Breast epithelium (tissue), 4 donors: ENCODE measurements at places on chromosomes 13 and 19.
A peak's percentile ranks its signal among the peaks of the same experiment; 100 is the strongest.

GRCh38 chr13:36975172-36975571, 24.0 kb downstream of the ALG5 start:
- no peak for DNase-seq

DNA sequence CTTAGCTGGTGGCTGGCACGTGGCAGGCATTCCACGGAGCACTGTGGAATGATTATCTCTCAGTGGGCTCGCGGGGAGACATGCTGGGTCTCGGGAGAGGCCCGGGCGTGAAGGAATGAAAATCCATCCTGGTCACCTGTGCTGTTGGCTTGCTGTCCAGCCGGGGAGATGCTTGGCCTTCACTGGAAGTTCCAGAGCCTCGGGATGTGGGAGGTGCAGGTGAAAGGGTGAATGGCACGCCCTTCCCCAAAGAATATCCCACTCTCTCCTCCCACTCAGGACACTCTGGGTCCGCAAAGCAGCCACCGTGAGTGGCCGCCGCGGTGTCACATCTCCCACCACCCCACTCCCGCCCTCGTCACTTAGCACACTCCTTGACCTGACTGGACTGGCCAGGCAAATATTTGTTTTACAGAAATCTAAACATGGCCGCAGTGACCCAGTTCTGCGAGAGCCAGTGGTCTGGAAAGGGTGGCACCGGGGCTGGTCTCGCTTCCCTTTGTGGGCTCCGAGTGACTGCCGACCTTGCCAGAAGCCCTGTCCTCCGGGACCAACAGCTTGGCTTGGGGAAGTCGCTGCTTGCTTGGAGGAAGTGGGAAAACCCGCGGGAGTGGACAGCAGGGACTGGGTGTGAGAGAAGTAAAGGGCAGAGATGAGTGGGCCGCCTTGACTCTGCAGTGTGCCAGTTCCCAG, 8.0 kb downstream of the DPP9 start:
- DNase-seq = peak; percentile 67

GRCh38 chr13:88800505-88800904, 1129.3 kb downstream of the SLITRK5 start:
- no peak for DNase-seq

- DNase-seq = no peak
Measured at GRCh38 chr19:12783291-12783848, 7.9 kb upstream of the JUNB start.

DNA sequence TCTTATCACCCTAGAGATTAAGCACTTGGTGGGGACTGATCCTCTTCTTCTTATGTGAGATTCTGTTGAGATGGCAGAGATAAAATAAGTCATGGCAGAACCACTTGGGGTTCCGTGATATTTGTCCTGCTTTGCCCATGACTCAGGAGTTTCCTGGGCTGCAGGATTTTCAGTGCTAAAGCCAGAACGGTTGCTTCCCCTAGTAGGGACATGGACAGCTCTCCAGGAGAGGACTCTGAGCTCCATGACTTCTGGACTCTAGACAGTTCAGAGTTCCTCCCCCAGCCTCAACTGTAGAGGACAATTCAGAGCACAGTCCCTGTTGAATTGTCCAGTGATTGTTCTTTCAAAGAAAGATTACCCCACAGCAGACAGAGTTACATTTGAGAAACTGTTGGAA, 98.8 kb downstream of the OLFM4 start:
- no peak for DNase-seq

GRCh38 chr19:38047049-38047438, 140.0 kb downstream of the SIPA1L3 start:
- no peak for DNase-seq

DNA sequence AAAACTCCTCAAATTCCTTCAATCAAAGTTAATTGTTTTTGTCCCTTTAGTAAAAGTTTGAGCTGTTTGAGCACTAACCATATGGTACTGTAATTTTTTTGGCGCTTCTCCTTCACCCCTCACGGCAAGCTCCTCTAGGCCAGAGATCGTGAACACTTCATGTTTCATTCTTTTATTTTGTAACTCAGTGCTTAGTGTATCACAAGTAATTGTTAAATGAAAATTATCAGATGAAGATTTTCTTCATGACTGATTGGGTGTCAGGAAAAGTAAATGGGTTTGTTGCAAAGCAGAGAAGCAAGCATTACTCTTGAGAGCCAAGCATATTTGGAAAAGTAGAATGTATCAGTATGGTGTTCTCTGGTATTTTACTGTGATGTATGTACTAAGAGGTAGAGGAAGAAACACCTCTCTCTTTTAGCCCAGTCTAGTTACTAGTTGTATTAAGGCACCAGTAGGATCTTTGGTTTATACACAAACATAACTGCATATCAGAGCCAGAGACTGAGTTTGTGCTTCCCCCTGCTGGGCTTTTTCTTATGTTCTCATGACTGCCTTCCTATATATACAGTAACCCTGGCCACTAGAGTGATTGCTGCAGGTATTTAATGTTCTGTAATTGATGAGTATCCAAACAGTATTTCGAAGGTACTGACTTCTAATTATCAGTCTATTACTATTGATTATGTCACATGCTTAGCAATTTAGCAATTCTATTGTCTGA, 202.3 kb upstream of the KLHL1 start:
- DNase-seq = no peak

DNA sequence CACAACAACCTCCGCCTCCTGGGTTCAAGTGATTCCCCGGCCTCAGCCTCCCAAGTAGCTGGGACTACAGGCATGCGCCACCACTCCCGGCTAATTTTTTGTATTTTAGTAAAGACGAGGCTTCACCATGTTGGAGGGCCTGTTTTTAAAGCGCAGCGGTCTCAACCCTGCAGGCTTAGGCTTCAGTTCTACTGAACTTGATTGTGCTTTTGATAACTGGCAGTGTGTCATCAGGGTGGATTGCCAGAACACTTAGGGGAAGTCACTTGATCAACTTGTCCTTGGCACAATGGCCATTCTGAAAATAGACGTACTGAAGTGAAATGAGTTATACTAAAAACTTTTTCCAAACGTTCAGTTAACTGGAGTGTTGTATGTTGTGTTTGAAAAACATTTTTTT, 472.2 kb downstream of the KLF5 start:
- DNase-seq = no peak

GRCh38 chr13:61170856-61171255, 244.8 kb downstream of the PCDH20 start:
- no peak for DNase-seq

DNA sequence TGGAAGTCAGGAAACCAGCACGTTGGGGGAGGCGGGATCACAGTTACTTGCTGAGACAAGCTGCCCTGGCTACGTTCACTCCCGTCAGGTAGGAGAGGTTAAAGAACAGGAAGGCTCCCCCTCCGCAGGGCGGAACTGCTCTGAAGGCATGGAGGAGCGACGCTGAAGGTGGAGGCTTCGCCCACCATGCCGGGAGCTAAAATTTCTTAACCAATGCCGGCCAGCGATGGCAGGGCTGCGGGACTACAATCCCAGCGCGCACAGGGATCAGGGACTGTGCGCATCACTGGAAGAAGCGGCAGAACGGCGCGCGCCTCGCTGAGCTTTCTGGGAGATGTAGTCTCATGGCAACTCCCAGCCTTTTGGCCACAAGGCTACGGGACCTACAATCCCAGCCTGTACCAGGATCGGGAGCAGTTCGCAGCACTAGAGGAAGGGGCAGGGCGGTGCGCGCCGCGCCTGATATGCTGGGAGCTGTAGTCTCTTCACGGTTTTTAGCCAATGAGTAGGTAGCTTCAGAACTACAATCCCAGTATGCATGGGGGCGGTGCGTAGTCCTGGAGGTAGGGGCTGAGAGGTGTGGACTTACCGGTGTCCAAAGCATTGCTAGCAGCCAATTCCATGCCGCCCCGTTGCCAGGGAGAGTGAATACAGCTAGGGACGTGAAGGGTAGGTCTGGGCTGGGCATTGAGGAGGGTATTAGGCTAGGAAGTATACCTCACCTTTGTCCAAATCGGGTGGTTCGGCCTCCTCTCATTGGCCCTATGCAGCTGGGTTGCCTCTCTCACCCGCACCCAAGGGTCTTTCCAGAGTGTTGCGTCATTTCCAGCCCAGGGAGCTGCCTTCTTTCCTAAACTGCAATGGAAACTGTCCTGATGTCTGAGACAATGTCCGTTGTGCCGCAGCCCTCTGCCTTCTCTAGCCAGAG, 12.8 kb upstream of the ZNF682 start:
- DNase-seq = peak; percentile 95

DNA sequence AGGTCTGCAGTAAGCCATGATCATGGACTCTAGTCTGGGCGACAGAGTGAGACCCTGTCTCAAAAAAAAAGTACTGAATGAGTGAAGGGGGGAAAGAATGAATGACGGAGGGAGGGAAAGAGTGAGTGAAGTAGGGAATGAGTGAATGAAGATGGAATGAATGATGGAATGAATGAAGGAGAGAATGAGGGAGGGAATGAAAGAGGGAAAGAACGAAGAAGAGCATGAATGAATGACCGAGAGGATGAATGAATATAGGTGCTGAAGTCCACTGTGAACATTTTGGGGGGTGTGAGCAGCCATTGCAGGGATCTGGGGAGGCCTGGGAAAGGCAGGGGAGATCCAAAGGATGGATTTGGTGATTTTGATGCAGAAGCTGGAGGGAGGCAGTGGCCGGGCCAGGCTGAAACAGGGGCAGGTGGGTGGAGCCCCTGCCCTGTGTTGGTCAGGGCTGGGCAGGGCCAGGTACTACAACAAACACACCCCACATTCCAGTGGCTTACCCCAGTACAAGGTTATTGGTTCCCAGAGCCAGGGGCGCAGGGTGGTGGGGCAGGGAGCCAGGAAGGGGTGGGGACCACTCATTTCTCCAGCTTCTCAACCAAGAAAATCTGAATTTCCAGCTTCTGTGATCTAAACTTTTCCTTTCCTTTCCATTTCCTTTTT, 14.3 kb downstream of the SLC27A1 start:
- DNase-seq = no peak

DNA sequence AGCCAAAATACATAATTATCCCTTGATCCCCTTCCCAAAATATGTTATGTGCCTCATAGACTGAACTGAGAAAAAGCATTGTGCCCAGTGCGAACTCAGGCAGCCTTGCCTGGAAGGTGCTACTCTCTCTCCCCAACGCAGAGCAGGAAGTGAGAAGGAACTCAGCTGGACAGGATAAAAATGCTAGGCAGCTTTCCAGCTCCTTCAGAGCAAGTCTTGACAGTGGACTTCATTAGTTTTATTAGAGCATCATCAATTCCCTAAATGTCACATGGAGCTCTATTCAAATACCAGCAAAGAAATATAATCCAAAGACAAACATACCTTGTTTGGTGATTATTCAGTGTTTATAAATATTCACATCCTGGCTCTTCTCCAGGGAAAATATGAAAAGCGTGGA, 202.4 kb downstream of the RFC3 start:
- peak; percentile 19 for DNase-seq

GRCh38 chr13:111893607-111894443, 173.1 kb upstream of the SOX1 start:
- no peak for DNase-seq

DNA sequence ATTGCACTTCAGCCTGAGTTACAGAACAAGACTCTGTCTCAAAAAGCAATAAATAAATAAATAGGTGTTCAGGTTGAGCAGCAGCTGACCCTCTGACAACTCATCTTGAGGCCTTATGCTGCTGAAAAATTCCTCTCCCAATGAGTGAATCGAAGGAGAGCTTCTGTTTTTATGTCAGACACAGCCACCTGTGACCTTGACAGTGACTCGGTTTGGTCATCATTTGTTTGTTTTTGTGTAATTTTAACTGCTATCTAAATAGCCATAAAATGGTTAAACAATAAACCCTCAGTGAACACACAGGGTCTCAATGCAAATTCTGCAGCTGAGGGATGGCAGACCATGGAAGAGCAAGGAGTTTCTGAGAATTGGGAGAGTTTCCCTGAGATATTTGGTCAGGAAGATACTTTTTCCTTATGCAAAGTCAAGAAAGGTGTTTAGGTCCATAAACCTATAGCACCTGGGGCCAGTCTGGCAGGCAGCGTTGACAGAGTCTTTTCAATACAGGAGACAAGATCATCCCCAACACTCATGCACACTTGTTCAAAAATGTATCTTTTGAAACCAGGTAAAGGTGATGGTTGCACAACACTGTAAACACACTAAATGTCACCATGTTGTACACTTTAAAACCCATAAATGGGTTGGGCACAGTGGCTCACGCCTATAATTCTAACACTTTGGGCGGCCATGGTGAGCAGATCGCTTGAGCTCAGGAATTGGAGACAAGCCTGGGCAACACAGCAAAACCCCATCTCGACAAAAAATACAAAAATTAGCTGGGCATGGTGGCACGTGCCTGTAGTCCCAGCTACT, 16.6 kb upstream of the SLC25A30 start:
- no peak for DNase-seq

- DNase-seq = no peak
Measured at GRCh38 chr13:27229642-27230041, 21.7 kb upstream of the RPL21 start.

DNA sequence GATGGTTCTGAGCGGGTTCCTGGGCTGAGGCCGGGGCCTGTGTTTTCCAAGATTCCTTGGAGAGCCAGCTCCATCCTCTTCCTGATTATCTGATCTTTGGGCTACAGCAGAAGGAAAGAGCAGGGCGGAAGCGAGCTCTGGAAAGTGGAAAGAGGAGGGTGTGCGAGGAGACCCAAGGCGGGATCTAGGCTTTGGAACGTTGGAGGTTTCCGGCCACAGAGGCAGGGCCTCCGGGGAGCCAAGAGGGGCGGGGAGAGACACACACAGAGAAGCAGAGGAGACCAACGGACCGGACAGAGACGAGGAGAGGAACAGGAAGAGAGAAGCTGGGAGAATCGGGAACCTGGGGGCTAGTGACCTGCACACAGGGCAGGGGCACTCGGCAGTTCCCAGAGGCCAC, at the start of gene CLEC11A:
CLEC11A (plus strand) TSS at position 296 of the 400 bp plus-strand sequence. CDS start 162 bp downstream, outside the sequence.
- DNase-seq = no peak

DNA sequence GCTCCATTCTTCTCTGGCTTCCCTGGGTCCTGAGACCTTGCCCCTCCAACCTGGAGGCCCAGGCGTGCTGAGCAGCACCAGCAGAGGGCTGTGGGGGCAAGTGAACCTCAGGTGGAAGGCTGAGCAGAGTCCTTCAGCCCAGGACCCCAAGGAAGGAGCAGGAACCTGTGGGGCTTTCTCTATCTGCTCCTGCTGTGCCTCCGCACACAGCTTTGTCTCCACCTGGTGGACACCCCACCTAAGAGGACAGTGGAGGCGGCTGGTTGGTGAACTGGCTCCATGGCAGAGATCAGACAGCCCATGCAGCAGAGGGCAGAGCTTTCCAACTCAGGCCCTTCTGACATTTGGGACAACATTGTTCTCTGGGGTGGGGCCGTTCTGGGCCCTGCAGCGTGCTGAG, 19.7 kb downstream of the ZFR2 start:
- no peak for DNase-seq

- DNase-seq = no peak
Measured at GRCh38 chr19:8335343-8336071, 7.6 kb downstream of the KANK3 start.
